ENCODE measurements at places on chromosomes 12 and 14. TPM values are rescaled to one million over a fixed set of nuclear protein-coding genes. Genes with fewer than 3 reads are reported as not detected.

DIO2 gene
- total RNA-seq: 4.3 TPM

IAPP gene
- not detected for total RNA-seq

DBX2 gene
- total RNA-seq: not detected

PNP gene
- total RNA-seq: 39.4 TPM

LTB4R gene
- 1.5 TPM for total RNA-seq

TMEM121 gene
- 10.7 TPM for total RNA-seq

PPFIA2 gene
- 6.2 TPM for total RNA-seq

HSPA2 gene
- 5.8 TPM for total RNA-seq

FGF6 gene
- total RNA-seq: not detected

ANO2 gene
- under 0.01 TPM for total RNA-seq

RND1 gene
- total RNA-seq: 0.12 TPM

LIN52 gene
- 9.2 TPM for total RNA-seq

VSIG10 gene
- 24.5 TPM for total RNA-seq

CALM1 gene
- total RNA-seq: 444 TPM

DPY19L2 gene
- total RNA-seq: 4.2 TPM

GDF3 gene
- total RNA-seq: not detected

RPL10L gene
- total RNA-seq: not detected

AKAP3 gene
- total RNA-seq: 1.1 TPM

SERPINA12 gene
- total RNA-seq: not detected

LRP1-AS gene
- total RNA-seq: not detected

CCDC184 gene
- 0.22 TPM for total RNA-seq

ARF3 gene
- 41.7 TPM for total RNA-seq

RFX4 gene
- not detected for total RNA-seq

EXOC3L4 gene
- 0.50 TPM for total RNA-seq

KRT73 gene
- not detected for total RNA-seq

UBR7 gene
- 53.7 TPM for total RNA-seq

EID3 gene
- 21.5 TPM for total RNA-seq

DIP2B gene
- 37.5 TPM for total RNA-seq

GLS2 gene
- 0.22 TPM for total RNA-seq

CCDC38 gene
- total RNA-seq: not detected

SMOC1 gene
- total RNA-seq: not detected

KRT2 gene
- total RNA-seq: not detected

KRT77 gene
- total RNA-seq: not detected

DHRS2 gene
- total RNA-seq: 0.22 TPM

MYO1H gene
- total RNA-seq: not detected

CMA1 gene
- not detected for total RNA-seq

NINJ2 gene
- 0.77 TPM for total RNA-seq

KLHL33 gene
- 0.11 TPM for total RNA-seq

STAT6 gene
- total RNA-seq: 61.0 TPM

HNRNPC gene
- 676 TPM for total RNA-seq

Measured in uterine smooth muscle cell (primary cell).